ENCODE measurements at places on chromosomes 2 and 18.

DNA sequence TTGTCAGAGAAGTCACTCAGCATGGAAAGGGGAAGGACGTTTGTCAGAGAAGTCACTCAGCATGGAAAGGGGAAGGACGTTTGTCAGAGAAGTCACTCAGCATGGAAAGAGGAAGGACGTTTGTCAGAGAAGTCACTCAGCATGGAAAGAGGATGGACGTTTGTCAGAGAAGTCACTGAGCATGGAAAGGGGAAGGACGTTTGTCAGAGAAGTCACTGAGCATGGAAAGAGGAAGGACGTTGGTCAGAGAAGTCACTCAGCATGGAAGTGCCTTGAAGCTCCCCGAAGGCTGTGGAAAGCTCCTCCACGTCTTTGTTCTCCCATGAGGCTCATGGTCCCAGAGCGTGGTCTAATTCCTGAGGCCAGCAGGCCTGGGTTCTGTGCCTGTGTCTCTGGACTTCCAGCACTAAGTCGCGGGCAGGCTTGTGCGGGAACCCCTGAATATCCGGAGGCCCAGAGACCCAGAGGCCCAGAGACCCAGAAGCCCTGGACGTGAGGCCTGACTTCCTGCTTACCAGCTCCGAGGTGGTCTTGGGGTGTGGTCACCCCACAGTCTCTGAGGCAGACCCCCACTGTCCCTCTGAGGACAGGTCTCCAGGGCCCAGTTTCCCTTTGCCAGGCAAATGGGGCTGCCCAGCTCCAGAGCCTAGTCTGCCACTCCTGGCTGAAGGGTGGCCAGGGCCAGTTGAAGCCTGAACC, 70.4 kb upstream of the TWIST2 start:
- peak; percentile 90 for DNase-seq

- peak; percentile 49 for DNase-seq
Observed at GRCh38 chr18:37476182-37476581, 89.4 kb downstream of the CELF4 start.

DNA sequence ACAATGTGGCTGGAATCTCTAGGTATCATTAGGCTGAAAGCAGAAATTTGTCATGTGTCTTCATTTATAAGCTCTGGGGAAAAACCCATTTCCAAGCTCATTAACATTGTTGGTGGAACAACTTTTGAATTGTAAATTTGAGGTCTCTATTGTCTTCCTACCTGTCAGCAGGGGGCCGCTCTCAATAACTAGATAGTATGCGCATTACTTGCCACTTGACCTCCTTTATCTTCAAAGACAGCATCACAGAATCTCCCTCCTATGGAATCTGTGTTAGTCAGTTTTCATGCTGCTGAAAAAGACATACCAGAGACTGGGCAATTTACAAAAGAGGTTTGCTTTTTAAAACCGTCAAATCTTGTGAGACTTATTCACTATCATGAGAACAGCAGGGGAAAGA, 223.1 kb downstream of the CALCRL start:
- DNase-seq: no peak

- DNase-seq: no peak
Observed at GRCh38 chr18:58438958-58439300, 190.0 kb downstream of the ALPK2 start.

DNA sequence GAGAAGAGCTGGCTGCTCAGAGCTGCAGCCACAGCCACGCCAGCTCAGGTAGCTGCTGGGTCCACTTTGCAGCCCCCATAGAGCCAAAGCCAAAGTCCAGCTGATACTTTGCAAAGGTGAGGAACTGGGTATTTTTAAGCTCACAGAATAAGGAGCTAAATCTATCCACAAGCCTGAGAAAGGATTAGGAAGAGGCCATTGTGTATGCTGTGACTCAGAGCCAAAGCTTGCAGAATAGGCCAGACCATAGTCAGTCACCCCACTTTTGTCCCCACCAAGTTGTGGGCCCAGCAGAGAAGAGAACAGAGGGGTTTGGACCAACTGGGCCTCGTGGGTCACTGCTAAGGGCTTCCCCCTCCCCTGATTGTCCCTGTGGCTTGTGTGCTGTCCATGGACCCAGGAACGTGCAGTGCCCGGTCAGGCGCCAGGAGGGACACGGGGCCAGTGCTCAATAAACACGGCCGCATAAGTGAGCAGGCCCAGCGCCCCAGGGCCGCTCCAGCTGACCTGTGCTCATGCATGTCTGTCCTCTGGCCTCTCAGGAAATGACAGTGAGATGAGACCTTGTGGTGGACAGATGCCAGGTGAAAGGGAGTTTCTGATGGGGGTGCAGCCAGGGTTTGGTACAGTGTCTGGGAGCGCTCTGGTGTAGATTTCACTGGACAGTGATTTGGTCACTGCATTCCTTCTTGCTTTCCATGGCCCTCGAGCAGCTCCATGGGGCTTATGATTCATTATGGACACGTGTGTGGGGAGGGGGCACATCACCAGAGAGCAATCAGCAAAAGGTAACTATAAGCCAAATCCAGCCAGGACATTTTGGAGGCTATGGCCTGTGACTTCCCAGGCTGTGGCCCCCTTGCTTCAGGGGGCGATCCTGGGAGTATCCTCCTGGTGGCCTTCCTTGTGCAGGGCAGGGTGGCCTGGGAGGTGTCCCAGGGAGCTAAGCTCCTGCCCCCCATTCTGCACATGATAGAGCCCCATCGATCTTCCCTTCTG, 31.3 kb downstream of the MAL start:
- no peak for DNase-seq

DNA sequence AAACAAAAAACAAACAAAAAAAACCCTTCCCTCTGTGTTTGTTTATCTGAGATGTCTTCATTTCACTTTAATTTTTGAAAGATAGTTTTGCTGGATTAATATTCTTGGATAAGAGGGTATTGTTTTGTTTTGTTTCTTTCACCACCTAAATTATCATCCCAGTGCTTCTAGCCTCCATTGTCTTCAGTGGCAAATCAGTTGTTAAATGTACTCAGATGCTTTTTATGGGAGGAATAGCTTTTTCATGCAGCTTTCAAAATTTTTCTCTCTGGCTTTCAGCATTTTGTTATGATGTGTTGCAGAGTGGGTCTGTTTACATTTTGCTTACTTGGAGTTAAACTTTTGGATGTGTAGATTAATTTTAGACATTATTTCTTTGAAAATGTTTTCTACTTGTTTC, 203.5 kb upstream of the DCC start:
- DNase-seq: no peak

All from NB4 (cell line).